ENCODE measurements at places on chromosomes 6 and 20. TPM values are rescaled to one million over a fixed set of nuclear protein-coding genes. Genes with fewer than 3 reads are reported as not detected.

The HEY2 gene
- not detected for total RNA-seq

GRCh38 chr20:15593081-15593480 lies 980.2 kb downstream of the KIF16B start:
- DNase-seq: no peak

DNA sequence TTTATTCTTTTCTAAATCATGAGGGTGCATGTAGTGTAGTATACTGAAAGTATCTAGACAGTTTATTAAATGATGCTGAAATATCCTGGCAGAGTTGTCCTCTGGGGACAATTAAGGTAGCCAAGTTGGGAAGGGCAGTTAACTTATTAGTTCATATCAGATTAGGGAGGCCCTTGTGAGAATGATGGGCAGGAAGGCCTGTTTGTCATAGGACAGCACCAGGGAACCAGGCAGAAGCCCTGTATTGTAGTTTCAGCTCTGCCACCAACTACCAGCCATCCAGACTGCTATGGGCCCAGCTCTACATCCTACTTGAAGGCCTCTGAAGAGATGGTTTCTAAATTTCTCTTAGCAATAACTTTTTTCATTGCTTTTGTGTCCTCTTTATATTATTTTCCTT lies 4.0 kb downstream of the MYLIP start:
- DNase-seq: no peak

The KCNG1 gene
- not detected for total RNA-seq

The RAET1G gene
- total RNA-seq: not detected

- DNase-seq: no peak
Observed at GRCh38 chr20:61582196-61582923, 330.3 kb downstream of the CDH4 start.
